ENCODE measurements at places on chromosomes 2 and 18. TPM values are rescaled to one million over a fixed set of nuclear protein-coding genes. Genes with fewer than 3 reads are reported as not detected.

DNA sequence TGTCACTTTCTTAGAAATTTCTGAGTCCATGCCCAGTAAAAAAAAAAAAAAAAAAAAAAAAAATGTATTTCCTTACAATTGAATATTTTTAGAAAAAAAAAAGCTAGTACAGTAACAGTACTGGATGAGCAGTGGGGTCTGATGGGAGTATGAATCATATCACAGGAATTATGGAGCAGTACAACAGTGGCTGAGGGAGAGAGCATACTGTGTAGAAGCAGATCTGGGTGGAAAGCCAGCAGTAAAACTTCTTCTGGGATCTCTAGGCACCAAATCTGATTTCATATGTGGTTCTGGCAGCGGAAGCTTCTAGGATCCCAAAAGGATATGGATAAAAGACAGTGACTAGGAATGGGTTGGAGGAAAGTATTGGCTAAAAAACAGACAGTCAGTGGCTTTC lies 414.9 kb upstream of the FSHR start:
- no peak for DNase-seq

SRD5A2 gene
- total RNA-seq: not detected

- peak; percentile 59 for DNase-seq
Measured at GRCh38 chr18:46466234-46467160, 190.5 kb downstream of the LOXHD1 start.

DNA sequence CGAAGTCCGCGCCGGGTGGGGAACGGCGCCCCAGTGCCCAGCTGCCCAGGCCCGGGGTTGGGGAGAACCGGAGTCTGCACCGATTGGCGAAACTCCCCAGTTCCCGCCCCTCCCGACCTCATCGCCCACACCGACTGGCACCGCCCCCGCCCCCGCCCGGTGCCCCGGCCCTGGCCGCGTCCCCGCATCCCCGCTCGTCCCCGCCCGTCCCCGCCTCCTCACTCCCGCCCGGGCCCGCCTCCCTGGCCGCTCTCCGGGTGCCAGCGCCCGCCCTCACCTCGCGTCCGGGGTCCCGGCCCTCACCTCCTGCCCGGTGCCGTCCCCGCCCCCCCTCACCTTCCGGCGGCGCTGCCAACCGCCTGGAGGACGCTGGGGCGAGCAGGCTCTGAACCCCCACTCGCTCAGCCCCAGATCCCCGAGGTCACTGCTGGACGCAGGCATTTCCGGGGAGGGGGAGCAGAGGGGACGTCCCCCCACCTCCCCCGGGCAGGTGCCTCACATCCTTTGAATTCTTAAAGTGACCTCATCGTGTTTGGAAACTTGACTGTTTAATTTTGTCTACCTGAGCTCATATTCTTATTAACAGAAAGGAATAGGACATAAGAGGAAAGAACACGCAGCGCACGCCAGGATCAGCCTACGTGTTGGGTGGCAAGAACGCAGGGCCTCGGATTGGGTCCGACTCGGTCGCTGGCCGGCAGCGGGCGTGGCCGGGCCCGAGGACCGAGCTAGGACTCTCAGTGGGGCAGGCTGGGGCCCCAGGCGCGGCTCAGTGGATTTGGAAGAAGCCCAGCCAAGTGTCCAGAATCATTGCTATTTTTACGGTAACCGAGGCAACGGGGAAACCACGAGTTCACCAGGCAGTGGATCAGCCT lies at the start of gene FAM110C:
FAM110C (minus strand) TSS at position 35 of the 875 bp plus-strand sequence. CDS start 120 bp downstream, outside the sequence.
- DNase-seq: peak; percentile 90

- DNase-seq: peak; percentile 87
Measured at GRCh38 chr2:42101206-42102023, 53.6 kb downstream of the PKDCC start.

SPRED2 gene
- total RNA-seq: 28.3 TPM

DNA sequence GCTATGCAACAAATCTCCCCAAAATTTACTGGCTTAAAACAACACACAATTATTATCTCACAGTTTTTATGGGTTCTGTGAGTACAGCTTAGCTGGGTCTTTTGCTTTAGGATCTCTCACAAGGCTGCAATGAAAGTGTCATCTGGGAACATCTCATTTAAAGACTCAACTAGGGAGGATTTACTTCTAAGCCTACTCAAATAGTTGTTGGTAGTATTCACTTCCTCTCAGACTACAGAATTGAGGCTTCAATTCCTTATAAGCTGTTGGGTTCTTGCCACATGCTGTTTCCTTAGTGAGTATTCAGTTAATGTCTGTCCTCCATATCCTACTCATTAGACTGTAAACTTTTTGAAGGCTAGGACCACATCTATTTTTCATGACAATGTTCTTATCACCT lies 72.3 kb downstream of the MDH1 start:
- DNase-seq: no peak

DNA sequence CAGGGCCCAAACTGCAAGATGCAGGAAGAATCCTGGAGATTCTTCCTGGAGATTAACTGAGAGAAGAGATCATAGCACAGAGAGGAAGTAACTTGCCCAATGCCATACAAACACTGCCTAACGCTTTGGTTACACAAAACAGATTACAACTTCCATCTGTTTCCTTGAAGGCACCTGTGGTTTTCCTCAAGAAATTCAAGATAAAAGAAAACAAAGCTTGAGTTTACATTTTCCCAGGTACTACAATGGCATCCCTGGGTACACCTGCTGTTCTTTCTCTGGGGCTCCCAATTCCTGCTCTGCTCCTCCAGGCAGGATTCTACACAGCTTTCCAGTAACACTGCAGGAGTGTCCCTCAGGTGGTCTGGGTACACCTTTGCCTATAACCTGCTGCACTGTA lies 781.9 kb upstream of the ID2 start:
- no peak for DNase-seq

GRCh38 chr2:86272111-86272510 lies 65.3 kb downstream of the REEP1 start:
- DNase-seq: no peak

DNA sequence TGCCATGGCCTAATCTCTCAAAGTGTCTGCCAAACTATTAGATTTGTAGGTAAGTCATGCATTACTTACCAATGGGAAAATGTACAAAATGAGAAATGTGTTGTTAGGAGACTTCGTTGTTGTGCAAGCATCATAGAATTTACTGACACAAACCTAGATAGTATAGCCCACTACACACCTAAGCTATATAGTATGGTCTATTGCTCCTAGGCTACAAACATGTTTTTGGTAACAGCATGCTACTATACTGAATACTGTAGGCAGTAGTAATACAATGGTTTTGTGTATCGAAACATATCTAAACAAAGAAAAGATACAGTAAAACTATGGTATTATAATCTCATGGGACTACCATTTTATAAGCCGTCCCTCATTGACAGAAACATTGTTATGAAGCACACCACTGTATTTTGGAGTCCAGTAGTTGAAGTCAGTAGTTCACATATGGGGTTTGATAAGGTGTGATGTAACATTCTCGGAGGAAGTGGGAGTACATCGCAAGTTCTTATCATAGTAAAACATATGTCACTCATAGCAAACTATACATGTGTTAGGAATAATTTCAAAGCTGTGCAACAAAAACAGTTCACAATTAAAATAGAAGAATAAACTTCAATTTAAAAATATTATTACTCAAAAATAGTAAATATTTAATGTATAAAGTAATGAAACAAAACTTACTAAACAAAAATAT lies 12.0 kb upstream of the GTF2A1L start:
- no peak for DNase-seq

- DNase-seq: no peak
Measured at GRCh38 chr18:49061991-49062831, 111.4 kb upstream of the SMAD7 start.

Measured in posterior vena cava (tissue), 2 donors.